ENCODE measurements at places on chromosomes 1 and 21.

GRCh38 chr1:1291548-1292441, 11.6 kb downstream of the SCNN1D start:
- peak; percentile 73 for DNase-seq

- peak; percentile 60 for DNase-seq
Observed at GRCh38 chr1:21622466-21623315, 46.5 kb downstream of the RAP1GAP start.

- no peak for DNase-seq
Observed at GRCh38 chr1:226814751-226815537, 55.5 kb upstream of the PSEN2 start.

- no peak for DNase-seq
Observed at GRCh38 chr1:116680752-116681151, 13.2 kb upstream of the IGSF3 start.

DNA sequence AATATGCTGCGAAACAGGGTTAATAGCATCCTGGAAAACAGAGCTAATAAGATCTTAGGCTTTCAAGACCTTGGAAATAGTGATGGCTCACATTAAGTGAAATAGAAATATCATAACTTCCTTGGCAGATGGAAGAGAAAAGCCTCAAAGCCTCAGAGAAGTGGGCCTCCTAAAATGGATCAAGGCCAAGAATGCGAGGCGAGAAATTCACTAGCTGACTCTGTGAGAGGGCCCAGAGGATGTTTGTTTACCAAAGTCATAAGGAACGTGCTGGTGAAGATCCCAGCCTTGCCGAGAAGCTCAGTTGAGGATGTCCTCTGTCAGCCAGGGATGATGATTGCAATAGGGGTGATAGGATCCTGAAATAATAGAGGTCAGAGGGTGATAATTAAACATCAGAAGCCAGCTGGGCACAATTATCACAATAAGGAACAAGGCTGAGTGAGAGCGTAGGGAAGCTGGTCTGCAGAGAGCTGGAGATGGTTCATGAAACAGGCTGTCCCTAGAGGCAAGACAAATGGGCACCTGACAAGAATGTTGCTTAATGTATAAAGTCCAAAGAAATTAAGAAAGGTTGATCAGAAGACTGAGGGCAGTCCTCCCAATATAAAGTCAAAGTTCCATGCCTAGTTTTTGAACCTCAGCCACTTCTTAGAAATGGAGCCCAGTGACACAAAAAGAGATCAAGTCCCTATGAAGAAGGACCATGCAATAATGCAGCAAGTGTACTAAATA, 101.7 kb upstream of the COG2 start:
- DNase-seq, result no peak

DNA sequence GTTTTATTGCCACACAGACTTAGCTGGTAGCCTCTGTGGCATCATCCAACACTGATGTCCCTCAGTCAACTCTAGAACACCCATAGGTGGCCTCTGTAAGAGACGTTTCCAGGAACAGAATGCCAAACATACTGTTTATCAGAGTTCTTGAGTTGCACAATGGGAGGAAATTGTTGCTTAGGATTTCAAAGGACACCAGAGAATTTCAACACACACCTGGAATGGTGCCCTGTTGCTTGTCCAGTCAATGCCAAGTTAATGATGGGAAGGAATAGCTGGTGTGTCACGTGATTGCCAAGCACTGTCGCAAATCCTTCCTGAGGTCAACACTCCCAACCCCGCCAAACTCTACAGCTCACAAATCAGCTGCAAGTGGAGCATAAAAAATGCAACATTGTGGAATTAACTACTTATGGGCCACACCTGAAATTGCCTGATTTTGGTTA, 28.6 kb upstream of the DUSP23 start:
- no peak for DNase-seq

Measured in stimulated activated CD4-positive, alpha-beta T cell treated with anti-CD3 and anti-CD28 coated beads, Interleukin-4, amount 100 ng/mL, for 1 hour (primary cell).